Lower leg skin (tissue), 4 donors: ENCODE measurements at places on chromosomes 3 and 15. TPM values are rescaled to one million over a fixed set of nuclear protein-coding genes. Genes with fewer than 3 reads are reported as not detected.

The HTR3E gene
- total RNA-seq = not detected

The NUDT16 gene
- total RNA-seq = 10.4 TPM

The HHLA2 gene
- not detected for total RNA-seq

The ALPK3 gene
- total RNA-seq = 0.49 TPM

The TF gene
- 1.9 TPM for total RNA-seq

The RBP2 gene
- not detected for total RNA-seq

The NUTM1 gene
- total RNA-seq = not detected

The DNAH1 gene
- total RNA-seq = 2.0 TPM

The REC114 gene
- total RNA-seq = not detected

The EXD1 gene
- total RNA-seq = not detected

The GHSR gene
- total RNA-seq = not detected

The RBM5 gene
- 244 TPM for total RNA-seq

The ADCY5 gene
- 1.3 TPM for total RNA-seq

The ASB7 gene
- 10.2 TPM for total RNA-seq
